ENCODE measurements at places on chromosomes 11 and 22. TPM values are rescaled to one million over a fixed set of nuclear protein-coding genes. Genes with fewer than 3 reads are reported as not detected.

DNA sequence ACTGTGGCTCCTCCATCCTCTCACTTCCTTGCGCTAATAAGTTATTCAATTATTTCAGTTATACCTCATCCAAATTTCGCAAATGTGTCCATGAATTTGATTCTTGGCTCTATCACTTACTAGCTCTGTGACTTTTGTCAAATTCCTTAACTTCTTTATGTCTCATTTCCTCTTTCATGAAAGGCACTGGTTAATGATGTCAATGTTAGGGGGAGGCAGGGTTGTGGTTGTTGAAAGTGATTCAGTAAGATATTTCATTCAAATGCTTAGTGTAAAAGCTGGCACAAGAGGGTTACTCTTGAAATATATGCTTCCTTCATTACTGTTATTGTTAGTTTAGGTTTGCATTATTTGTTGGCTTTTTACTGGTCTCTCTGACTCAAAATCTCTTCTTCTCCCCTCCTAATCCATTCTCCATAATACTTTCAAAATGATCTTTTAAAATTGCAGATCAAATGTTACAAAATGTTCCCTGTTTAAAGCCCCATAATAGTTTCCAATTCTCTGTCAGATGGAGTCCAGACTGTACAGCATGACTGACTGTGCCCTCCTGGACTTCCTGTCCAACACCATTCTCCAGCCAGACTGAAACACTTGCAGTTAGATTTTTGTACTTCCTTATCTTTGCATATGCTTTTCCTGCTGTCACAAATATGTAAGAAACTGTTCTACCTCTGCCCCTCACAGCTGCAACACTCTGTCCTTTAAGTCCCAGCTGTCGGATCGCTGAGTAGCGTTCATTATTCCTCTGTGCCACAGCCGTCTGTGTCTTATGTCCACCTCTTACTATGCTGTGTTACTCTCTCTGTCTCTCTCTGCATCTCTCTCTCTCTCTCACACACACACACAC is 510.6 kb upstream of the RAG2 start:
- DNase-seq = no peak

GRCh38 chr11:115623021-115623451 is 118.8 kb upstream of the CADM1 start:
- no peak for DNase-seq

The DEUP1 gene
- not detected for total RNA-seq

- no peak for DNase-seq
These were observed 50.2 kb downstream of the IGF2 start for GRCh38 chr11:2088746-2089535.

DNA sequence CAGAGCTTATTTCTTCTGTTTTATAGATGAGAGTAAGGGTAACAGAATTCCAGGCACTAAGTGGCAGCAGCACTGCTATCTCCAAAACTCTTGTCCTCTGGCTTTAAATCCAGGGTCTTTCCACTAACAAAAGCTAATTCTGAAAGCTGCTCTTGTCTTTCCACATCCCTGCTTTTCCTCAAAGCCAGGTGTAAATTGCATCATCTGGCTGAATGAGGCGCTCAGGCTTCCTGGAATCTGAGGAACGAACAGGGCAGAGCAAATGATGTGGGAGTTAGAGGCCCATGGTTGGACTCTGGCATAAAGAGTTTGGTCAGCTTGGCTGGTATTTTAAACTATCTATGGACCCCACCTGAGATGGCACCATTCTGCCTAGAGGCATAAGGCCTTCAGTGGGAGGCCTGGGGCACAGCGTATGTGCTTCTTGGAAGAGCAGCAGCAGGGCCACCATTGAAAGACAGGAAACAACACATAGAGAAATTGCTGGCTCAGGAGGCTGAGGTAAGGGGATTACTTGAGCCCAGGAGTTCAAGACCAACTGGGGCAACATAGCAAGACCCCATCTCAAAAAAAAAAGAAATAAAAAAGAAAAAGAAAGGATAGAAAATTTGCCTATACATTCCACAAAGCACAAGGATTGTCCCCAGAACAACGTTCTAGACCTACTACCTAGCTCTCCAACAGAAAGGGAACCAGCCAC is 1.9 kb downstream of the KCNJ5 start:
- no peak for DNase-seq

DNA sequence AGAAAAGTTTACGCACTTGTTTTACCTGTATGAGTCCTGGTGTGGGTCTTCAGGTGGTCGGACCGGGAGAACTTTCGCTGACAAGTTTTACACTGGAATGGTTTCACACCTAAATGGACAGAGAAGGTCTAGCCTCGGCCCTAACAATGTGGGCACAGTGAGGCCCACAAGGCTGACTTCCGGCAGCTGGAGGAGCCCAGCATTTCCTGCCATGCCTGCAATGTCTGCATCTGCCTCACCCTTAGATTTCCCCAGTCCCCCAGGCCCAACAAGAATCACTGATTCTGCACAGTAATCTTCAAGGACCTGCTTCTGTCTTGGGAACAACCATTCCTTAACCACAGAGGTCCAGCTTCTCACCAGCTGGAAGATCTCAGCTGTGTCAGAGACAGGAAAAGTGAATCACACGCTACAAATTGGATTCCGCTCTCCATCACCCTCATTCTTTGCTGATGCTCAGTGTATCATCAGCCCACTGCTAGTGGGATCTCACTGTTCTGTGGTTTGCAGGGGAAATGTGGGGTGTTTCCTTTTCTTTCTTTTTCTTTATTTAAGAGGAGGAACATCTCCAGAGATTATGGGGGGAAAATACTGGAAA is 43.3 kb downstream of the WT1 start:
- no peak for DNase-seq

- peak; percentile 60 for DNase-seq
These were observed 12.8 kb downstream of the MACROD1 start for GRCh38 chr11:64152841-64153691.

The VWA5A gene
- 2.1 TPM for total RNA-seq

The SCN2B gene
- total RNA-seq = not detected

The PDGFB gene
- 0.13 TPM for total RNA-seq

- DNase-seq = no peak
These were observed 27.0 kb downstream of the DSCAML1 start for GRCh38 chr11:117770061-117770460.

The SPON1 gene
- not detected for total RNA-seq

GRCh38 chr11:65180877-65181568 is 705 bp upstream of the CAPN1 start:
- DNase-seq = peak; percentile 83

- peak; percentile 9 for DNase-seq
These were observed 51.5 kb downstream of the CCDC15 start for GRCh38 chr11:125005491-125005890.

DNA sequence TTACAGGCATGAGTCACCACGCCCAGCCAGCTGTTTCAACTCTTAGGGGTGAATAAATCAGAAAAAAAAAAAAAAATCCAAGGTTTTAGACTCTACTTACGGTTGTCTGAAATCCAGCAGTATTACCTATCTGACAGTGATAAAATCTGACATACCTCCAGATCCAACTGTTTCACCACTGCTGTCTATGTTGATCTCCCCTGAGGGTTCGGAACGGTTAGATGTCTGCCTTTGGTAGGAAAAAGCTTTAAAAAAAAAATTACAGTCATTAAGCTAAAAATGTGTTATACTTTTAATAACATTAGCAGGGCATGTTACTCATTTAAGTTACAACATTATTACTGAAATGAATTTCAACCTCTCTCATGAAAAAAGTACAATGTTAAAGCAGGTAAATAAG is 21.1 kb downstream of the NCAPD3 start:
- DNase-seq = no peak

DNA sequence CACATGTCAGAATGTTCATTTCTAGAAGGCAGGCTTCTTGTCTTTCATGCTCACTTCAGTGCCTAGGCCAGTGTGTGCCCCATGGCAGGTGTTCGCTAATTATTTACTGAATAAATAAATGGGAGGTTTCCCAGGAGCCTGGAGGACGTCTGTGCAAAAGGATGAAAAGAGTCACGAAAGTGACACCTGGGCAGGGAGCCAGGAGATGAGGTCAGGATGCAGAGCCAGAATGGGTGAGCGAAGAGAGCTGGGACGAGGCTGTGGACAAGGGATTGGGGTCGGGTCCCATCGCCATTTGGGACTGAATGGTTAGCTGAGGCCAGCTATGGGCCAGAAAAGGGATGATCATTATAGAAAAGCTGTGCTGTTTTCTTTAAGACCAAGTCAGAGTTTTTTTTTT is 560.4 kb downstream of the TBC1D22A start:
- DNase-seq = no peak

DNA sequence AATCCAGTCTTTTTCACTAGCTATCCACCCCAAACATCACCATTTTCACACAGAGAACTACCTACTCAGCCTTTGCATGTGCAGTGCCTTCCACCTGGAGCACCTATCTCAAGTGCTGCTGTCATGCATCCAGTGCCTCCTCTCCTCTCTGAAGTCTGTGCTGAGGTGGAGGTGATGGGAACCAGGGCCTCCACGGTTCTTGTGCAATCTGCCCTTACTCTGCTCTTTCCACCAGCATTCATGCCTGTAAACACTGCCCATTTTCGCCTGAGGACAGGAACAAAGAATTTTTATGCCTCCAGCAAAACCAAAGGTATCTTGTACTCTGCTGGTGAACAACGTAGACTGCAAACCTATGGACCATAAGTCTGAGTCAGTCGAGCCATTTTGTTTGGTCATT is 27.0 kb downstream of the PITPNB start:
- DNase-seq = no peak

The VPREB1 gene
- total RNA-seq = 2.3 TPM

DNA sequence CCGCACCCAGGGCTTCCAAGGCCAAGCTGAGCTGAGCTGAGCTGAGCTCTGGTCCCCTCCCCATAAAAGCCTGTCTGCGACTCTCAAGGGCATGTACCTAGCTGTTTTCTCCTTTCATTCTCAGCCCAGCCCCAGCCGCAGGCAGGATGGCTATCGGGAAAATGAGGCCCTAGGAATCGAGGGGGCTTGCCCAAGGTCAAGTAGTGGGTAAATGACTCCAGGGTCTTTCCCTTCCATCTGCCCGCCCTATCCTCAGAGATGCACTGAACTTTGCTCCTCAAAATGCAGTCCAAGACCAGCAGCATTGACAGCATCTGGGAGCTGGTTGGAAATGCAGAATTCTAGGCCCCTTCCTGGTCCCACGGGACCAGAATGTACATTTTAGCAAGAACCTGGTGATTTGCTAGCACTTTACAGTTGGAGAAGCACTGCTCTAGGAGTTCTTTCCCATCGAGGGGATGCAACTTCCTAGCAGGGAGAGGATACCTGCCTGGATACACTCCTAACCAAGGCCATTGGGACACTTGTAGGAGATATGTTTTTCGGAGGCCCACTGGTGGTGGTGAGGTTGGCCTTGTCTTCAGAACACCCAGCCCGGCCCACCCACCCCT is 43.2 kb upstream of the ACCSL start:
- no peak for DNase-seq

The CASP1 gene
- total RNA-seq = not detected

All from OCI-LY7 (cell line).